Activated CD8-positive, alpha-beta T cell treated with anti-CD3 and anti-CD28 coated beads for 36 hours (primary cell): ENCODE measurements at places on chromosomes 2 and 18. TPM values are rescaled to one million over a fixed set of nuclear protein-coding genes. Genes with fewer than 3 reads are reported as not detected.
A peak's percentile ranks its signal among the peaks of the same experiment; 100 is the strongest.

CWC22 gene
- 23.9 TPM for total RNA-seq

DNA sequence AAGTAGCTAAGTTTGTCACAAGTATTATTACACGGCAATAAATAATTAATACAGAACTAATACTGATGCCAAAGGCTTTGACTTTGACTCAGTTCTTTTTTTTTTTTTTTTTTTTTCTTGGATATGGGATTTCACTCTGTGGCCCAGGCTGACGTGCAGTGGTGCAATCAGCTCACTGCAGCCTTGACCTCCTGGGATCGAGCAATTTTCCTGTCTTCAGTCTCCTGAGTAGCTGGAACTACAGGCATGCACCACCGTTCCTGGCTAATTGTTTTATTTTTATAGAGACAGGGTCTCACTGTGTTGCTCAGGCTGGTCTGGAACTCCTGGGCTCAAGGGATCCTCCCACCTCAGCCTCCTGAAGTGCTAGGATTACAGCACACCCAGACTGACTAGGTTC, 284.5 kb downstream of the SS18 start:
- no peak for DNase-seq

SLC66A2 gene
- 29.7 TPM for total RNA-seq

DNA sequence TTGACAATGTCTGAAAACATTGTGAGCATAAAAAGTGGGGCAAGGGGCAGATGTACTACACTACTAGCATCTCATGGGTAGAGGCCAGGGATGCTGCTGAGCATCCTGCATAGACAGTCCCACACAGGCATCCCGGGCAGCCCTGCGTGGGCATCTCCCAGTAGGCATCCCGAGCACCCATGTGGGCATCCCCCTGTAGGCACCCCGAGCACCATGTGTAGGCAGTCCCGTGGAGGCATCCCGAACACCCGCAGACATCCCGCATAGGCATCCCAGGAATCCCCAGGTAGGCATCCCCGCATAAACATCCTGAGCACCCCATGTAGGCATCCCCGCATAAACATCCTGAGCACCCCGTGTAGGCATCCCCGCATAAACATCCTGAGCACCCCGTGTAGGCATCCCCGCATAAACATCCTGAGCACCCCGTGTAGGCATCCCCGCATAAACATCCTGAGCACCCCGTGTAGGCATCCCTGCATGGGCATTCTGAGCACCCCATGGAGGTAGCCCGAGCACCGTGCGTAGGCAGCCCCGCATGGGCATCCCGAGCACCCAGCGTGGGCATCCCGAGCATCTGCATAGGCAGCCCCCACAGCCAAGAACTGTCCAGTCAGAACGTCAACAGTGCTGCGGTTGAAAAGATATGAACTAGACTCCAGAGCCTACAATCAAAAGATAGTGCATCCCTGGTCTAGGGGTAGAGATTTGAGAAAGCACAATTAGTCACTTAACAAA, 273.5 kb downstream of the NBAS start:
- DNase-seq, result no peak

CPO gene
- not detected for total RNA-seq

DNA sequence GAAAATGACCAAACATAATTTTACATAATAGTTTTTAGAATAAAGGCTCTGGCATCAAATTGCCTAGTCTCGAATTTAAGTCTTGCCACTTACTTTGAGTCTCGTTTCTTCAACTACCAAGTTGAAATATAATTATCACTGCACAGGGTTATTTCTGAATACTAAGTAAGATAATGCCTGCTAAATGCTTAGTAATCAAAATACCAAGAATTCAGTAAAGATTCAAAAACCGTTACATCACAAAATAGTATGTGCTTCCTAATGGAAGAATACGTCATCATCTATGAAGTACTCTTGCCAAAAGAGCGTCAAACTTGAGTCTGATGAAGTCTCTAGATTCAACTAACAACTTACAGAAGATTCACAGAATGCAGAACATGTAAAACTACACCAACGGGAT, 40.5 kb downstream of the ATL2 start:
- no peak for DNase-seq

DNA sequence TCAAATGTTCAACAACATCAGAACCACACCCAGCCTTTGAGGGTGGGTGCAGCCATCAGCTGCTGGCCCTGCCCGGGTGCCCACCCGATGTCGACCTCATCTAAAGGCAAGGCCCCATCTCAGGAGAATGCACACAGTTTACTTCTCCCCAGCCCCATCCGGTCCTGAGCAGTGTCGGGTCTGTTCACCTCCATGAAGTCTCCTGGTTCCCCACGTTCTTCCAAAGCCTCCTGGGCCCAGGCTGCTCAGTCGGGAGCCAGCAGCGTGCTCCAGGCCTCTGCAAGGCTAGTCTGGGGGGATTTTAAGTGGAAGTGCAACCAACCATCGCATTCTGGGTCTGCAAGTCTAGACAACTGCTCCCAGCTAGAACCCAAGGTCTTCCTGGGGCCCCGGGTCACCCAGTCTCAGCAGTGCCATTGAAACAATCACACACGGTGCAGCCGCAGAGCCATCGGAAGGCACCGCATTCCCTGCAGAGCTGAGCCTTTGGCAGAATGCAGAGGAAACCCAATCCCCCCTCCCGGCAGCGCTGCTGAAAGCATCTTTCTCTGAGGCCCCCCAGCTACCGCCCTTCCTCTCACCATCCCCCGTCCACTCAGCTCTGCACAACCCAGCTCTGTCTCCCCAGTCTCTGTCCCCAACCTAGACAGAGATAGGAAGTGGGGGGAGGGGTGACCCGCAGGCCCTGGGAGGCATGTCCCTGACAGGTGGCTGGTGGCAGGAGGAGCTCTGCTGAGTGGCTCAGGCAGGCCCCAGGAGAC, 8.5 kb downstream of the ESPNL start:
- DNase-seq, result peak; percentile 45

DNA sequence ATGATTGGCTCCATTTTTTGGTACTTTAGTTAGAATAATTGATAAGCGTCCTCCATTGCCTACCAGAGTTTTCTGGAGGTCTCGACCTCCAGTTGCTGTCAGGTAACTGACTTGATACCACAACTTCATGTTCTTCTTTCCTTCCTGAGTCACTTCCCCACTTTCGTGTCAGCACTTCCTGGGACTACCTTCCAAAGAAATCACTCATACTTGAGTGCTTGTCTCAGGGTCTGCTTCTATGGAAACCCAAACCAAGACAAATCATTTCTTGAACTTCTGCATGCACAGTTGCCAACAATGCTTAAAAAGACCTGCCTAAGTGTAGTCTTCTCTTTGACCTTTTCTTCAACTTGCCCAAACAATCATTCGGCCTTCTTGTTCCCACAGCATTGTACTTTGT, 210.3 kb upstream of the ETAA1 start:
- no peak for DNase-seq
